ENCODE measurements at places on chromosomes 5 and 9.

- ATAC-seq = no peak
Measured at GRCh38 chr5:131671994-131672655, 37.1 kb upstream of the RAPGEF6 start.

GRCh38 chr9:111056538-111056937, 18.3 kb upstream of the LPAR1 start:
- no peak for ATAC-seq

DNA sequence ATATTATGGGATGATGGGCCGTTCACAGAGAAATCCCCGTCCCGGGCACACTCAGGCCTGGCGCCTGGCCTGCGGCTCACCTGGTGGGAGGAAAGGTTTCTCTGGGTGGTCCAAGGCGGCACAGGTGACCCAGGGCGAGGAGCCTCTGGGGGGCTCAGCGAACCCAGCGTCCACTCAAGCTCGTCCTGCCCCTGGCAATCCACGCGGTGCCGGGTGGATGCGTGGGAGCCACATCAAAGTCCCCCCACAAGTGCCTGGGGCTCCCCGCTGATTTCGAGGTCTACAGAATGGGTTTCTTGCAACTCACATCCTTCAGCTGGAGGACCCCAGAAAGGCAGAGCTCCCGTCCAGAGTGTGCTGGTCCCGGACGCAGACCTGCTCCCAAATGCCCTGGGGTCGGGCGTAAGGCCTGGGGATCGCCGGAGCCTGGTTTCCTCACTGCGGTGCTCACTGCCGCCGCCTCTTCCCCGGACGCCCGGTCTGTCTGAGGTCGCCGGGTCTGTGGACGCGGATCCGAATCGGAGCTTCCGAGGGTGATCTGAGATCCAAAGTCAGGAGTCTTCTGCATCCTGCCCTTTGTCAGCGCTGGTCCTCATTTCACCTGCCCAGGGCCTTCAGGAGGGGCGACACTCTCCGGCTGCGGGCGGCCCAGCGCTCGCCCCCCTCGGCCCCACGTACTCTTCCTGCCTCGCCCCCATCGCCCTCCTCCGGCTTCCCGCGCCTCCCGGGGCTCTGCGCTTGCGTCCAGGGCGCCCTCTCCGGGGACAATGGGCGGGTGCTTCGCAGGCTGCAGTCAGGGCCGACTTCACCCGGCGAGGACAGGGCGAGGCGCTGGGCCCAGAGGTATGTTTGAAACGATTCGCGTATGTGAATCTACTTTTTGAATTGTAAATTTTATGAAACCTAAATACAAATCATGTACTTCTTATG, 20.0 kb upstream of the RUFY1 start:
- ATAC-seq = peak; percentile 52

DNA sequence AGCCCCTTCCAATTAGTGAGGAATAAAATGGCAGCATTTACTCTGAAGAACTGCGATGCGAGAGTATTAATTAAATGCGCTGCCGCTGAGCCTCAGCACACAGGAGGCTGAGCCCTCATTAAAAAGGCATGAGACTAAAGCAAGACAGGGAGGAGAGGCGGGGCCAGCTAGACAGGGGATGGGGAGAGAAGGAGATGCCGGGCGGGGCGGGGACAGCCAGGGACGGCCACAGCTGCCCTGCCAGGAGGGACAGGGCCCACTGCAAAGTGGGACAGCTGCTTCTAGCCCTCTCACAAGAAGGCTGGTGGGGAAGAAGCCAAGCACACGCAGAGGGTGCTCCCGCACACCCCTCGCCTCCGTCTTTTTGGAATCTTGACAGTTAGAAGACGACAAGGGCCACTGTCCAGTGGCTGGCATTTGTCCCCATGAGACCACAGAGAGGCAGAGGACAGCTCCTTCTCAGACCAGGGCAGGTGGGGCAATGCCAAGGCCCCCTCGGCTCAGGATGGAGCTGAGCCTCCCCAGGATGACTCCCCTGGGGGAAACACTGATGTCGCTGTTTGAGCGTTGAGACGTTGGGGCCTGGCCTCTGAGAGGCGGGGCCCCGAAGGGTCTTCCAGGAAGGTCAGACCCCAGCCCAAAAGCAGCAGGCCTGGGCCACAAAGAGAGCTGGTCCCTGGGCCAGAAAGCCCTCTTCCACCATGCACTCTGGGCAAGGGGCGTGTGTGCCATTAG, 26.9 kb downstream of the ADAMTS2 start:
- no peak for ATAC-seq

DNA sequence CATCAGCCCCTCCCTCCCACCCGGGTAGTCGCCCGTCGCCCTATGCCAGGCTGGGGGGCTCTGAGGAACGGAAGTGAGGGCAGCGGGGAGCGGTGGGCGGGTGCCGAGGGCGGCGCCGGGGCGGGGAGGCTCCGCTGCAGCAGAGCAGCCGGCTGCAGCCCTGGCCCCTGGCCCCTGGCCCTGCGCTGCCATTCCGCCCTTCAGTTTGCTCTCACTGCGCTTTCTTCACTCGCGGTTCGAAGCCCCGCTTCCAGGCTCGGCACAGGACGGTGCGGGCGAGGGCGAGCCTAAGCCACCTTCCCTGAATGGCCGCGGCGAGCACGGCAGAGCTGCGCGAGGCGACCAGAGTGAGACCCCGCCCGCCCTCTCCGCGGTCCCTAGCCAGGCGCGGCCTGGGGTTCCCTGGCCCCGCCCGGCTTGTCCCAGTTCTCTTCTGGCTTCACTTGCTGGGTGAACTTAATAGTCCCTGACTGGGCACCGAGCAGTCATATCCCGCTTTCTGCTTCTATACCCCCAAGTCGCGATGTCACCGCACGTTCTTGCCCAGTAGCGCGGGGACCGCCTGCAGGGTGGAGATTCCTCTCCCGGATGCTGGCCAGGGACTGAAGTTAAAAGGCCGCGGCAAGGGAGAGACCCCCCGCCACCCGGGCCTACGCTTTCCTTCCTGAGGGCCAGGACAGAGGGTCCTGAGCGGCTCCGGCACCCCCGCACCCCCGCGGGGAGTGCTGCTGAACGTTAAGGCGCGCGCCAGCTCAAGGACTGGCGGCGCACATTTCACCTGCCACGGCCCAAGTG, 623 bp upstream of the TRIM36 start:
- peak; percentile 64 for ATAC-seq

Measured in esophagus mucosa (tissue), 1 donor.